ENCODE measurements at places on chromosomes 3 and 15.

GRCh38 chr3:169847896-169848295 lies 21.8 kb downstream of the LRRC31 start:
- no peak for DNase-seq

- no peak for DNase-seq
Observed at GRCh38 chr3:48190911-48191310, 2.7 kb upstream of the CDC25A start.

- no peak for DNase-seq
Observed at GRCh38 chr3:56200251-56200650, 268.0 kb downstream of the ERC2 start.

DNA sequence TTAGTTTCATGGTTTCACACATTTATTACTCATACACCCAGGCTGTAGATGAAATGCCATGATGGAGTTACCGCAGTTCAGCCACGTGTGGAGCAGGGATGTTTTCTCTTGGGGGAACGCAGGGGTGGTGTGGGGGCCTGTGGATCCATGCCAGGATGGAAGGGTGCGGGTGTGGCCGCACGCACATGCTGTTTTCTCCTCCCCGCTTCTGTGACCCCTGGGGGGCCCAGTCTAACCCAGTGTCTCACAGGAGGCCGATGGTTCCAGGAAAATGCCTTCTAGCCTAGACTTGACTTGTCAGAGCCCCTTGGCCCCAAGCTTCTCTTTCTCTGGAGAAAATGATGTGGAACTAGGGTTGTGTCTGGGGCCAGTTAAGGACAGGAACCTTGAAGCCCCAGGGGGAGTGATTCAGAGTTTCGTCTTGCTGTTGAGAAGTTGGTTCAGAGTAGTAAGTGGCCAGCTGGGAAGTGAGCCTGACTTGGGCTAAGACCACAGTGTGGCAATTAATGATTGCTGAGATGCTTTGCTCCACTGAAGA lies 240.4 kb upstream of the BHLHE40 start:
- DNase-seq: no peak

GRCh38 chr15:76162036-76162398 lies 102.2 kb downstream of the TMEM266 start:
- DNase-seq: no peak

Measured in stimulated activated CD4-positive, alpha-beta T cell treated with anti-CD3 and anti-CD28 coated beads, Interleukin-4, amount 100 ng/mL, for 1 hour (primary cell).